Mesenchymal stem cell (in vitro differentiated cells and primary cell): ENCODE measurements at places on chromosomes 12 and 14.
A peak's percentile ranks its signal among the peaks of the same experiment; 100 is the strongest.

DNA sequence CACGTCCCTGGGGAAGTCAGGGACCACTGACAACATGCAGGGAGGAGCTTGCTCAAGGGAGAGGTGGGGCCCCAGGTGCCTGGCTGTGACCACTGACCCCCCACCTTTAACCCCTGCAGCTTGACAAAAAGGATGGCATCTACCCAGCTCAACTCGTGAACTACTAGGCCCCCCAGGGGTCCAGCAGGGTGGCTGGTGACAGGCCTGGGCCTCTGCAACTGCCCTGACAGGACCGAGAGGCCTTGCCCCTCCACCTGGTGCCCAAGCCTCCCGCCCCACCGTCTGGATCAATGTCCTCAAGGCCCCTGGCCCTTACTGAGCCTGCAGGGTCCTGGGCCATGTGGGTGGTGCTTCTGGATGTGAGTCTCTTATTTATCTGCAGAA lies 26.3 kb downstream of the HIP1R start:
- DNase-seq: no peak

- DNase-seq: no peak
These were observed 1241.6 kb upstream of the USP15 start for GRCh38 chr12:61018571-61018970.

GRCh38 chr12:5622280-5622679 lies 190.4 kb downstream of the NTF3 start:
- no peak for DNase-seq

DNA sequence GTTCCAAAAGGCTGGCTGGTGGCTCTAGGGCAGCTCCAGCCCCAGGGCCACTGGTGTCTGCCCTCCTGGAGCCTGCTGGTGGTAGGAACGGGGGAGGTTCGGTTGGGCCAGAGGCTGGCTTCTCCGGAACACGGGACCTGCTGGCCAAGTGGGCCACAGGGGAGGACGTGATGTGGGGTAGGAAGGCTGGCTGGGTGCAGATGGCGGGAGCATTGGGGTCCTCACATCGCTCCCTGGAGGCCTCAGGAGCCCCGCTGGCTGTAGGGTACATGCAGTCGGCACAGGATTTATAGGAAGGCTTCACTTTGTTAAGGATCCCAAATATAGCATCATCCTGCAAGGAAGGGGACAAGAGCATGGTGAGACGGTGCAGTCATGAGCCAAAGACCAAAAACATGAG lies 57.6 kb upstream of the CORO1C start:
- no peak for DNase-seq

- no peak for DNase-seq
These were observed 25.0 kb downstream of the PDZRN4 start for GRCh38 chr12:41213107-41213506.

DNA sequence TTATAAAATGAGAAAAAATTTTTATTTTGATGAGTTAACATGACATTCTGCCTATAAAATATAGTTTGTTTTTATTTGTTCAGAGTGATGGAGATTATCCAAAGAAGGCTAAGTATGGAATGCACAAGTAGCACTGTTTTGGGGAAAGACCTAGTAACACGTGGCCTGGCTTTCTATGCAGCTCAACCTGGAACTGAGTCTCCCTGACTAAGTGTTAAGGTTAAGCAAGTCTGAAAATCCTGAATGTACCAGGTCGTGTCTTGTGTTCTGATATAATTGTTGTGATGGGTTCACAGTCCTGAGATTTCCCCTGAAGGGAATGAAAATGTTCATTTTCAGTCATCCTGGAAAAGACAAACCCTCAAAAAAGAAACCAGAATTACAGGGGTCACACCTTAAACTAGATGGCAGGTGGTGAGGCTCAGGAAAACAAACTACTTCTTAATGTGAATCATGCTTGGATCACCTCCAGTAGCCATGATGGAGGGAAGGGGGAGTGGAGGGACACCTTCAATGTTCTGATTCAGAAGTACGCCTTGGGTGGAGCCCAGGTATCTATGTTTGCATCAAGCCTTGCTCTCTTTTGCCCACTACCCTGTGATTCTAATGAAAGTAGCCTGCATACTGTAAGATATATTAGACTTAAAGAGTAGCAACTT lies 236.8 kb downstream of the ALX1 start:
- no peak for DNase-seq

- DNase-seq: no peak
These were observed 10.7 kb upstream of the SLC6A13 start for GRCh38 chr12:273382-273781.

DNA sequence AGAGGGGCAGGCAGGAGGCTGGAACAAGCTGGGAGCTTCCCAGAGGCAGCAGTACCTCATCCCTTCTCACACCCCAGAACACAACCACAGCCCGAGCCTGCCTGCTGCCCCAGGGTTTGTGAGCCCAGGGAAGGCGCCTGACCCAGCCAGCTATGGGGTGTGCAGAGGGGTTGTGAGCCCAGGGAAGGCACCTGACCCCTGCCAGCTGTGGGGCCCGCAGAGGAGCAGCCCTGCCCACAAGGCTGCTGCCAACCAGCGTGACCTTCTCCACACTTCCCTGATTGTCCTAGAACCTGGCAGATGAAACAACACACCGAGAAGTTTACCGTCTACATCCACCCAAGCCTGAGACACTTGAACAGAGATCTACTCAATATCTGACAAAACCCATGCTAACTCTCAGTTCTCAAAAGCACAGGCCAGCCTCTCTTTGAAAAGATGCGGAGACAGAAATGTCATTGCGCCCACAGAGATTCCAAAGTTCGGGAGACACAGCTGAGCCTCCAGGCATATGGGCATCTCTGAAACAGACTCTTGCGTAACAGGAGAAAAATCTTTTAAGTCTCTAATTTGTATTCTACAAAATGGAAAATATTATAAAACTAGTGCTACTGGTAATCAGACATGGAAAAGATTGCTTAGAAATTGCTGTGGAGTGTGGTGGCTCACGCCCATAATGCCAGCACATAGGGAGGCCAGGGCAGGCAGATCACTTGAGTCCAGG lies 47.3 kb downstream of the SFSWAP start:
- DNase-seq: no peak

GRCh38 chr14:23481362-23481970 lies 12.0 kb downstream of the NGDN start:
- peak; percentile 26 for DNase-seq

- DNase-seq: peak; percentile 38
These were observed 28.4 kb downstream of the RAD9B start for GRCh38 chr12:110530511-110530910.

GRCh38 chr12:6552140-6552551 lies 3.7 kb downstream of the IFFO1 start:
- DNase-seq: peak; percentile 51

DNA sequence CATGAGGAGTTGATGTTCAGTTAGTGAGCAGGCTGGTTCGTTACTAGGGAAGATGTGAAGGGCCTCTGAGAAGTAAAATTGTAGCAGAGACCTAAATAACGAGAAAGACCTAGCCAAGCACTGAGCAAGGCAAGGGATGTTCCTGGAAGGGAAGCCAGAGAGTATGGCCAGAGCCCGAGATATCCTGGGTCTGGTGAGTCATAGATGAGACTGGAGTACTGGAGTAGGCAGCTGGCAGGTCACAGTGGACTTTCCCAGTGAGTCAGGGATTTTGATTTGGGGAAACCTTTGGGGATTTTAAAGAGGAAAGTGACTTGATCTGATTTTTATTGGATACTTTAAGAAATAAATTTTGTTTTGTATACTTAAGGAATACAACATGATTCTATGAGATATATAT lies 369.0 kb downstream of the DIO2 start:
- DNase-seq: peak; percentile 87

- peak; percentile 70 for DNase-seq
These were observed 832 bp upstream of the SYT1 start for GRCh38 chr12:78863482-78864402.

GRCh38 chr14:100674428-100674827 lies 52.3 kb upstream of the DLK1 start:
- no peak for DNase-seq

GRCh38 chr12:52581066-52581465 lies 7.4 kb upstream of the KRT74 start:
- DNase-seq: no peak

GRCh38 chr12:8844665-8845064 lies 22.2 kb downstream of the A2ML1 start:
- DNase-seq: no peak

DNA sequence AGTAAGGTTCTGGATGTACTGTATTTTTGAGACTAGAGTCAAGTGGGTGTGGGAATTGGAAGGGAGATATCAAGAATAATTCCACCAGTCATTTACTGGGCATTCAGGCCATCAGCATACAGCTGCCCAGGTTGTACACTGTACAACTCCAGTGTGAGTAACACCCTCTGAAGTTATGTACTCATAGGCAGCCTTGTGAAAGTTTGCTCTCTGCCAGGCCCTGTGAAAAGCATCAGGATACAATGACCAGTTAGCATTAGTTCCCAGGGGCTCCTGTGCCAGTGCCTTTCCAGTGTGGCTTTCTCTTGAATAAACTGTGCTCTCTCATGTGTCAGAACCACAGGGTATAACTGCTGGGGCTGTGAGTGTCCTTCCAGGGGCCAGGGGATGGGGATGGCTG lies 89.7 kb downstream of the LGMN start:
- no peak for DNase-seq
